Kidney epithelial cell (primary cell): ENCODE measurements at places on chromosomes 4 and X. TPM values are rescaled to one million over a fixed set of nuclear protein-coding genes. Genes with fewer than 3 reads are reported as not detected.
A peak's percentile ranks its signal among the peaks of the same experiment; 100 is the strongest.

Gene LNX1
- total RNA-seq = 2.5 and 6.9 TPM in 2 replicates

Gene RNF150
- 3.2 and 5.4 TPM in 2 replicates for total RNA-seq

Gene NXF2
- total RNA-seq = not detected in 2 replicates

DNA sequence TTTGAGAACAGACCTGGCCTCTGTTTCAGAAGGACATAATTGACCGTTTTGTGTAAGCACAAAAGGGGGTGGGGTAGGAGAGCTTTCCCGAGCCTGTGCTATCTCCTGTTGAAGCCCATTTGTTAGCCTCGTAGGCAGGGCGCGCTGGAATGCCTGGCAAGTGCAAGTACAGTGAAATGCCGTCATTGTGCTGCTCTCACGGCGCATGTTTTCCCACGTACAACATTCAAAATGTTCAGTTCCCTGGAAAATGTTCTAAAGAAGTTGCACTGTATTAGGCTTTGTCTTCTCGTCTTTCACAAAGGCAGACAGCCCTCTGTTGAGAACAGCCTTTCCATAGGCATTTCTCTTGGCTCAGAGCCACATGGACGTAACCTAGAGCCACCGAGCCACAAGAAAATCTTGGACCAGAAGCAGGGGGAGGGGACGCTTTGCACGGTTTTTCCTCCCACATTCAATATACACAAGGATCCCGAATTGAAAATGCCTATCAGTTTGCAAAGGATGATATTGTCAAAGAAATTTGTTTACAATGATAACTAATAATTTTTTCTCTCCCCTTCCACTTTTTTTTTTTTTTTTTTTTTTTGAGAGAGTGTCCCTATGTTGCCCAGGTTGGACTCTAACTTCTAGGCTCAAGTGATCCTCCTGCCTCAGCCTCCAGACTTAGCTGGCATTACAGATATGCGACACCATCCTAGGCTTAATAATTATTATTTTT lies 54.6 kb upstream of the RAPGEF2 start:
- peak; percentile 38 for DNase-seq

GRCh38 chr4:40837094-40837870 lies 87.5 kb downstream of the NSUN7 start:
- no peak for DNase-seq

DNA sequence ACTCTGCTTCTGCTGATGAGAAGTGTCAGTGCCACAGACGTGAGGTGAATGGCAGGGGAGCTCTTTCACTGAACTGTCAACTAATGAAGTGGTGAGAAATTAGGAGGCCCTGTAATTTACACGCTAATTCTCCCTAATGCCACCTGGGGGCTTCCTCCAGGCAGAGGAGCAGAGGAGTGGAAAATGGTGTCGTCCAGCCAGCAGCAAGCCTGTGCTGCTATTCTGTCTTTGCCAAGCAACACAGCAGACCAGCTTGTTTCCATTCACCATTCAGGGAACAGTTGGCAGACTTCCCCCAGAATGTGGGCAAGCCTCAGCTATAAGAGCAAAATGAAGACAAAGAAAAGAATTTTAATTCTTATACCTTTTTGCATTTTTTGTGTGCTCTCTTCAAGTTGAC lies 245.2 kb upstream of the TET2 start:
- DNase-seq = no peak
